Naive thymus-derived CD8-positive, alpha-beta T cell (primary cell): ENCODE measurements at places on chromosomes 11 and 22.

DNA sequence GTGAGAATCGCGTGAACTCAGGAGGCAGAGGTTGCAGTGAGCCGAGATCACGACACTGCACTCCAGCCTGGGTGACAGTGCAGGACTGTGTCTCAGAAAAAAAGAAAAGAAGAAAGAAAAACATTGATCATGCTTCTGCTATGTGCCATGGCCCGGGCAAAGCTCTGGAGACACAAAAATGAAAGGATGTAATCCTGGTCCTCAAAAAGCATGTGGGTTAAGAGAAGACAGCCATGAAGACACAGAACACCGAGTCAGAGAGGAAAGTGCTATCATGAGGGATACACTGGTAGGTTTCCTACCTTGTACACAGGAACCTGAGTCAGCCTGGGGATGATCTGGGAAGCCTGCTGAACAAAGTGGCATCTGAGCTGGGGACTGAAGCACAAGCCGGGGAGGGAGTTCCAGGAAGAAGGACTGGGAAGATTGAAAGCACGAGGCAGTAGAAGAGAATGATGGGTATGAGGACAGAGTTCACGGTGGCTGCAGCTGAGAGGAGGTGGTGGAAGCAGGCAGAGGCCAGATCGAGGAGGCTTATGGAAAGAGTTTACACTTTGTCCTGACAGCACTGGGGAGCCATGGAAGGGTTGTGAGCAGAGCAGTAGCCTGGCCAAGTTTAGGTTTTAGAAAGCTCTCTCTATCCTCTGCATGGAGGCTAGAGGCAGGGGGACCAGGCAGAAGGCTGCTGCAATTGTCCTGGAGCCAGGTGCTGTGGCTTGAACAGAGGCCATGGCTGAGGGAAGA, 9.9 kb upstream of the MAFF start:
- DNase-seq: no peak

DNA sequence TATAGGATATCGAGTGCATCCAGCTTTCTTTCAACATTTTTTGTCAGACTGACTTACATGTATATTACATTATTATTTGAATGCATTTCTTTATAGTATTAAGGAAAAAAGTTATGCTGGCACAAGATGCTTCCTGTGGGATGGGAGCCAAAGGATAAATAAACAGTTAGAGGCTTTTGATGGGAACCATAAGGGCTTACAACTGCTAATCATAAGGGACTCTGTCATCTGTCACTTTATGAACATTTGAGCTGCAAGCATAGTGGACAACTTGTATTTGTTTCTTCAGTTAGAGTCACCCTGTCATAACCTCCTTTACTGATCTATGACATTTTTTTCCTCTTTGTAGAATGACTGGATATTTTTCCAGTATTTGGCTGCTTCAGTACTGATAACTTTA, 132.4 kb upstream of the CHORDC1 start:
- DNase-seq: no peak

- DNase-seq: no peak
These were observed 302.1 kb upstream of the B3GAT1 start for GRCh38 chr11:134714021-134714656.

DNA sequence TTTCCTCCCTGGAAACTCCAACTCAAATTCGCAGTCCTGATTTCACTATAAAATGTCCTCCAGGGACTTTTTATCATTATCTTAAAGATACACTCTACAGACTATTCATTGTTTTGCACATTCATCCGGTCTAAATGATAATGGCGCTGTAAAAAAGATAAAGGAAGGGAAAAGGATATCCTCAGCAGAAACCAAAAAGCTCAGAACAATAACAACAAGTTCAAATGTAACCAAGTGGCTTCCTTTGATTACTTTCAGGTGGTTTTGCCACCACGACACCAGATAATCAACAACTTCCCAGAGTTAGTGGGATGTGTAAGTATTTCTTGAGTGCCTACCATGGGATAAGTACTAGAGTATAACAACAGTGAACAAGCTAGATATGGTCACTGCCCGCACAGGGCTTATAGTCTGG, 26.3 kb downstream of the PRCP start:
- DNase-seq: no peak

GRCh38 chr11:111631024-111631665, 28.9 kb downstream of the SIK2 start:
- no peak for DNase-seq

GRCh38 chr22:24894998-24895397, 51.5 kb downstream of the LHFPL7 start:
- no peak for DNase-seq

GRCh38 chr11:94132152-94132558, 3.5 kb downstream of the PANX1 start:
- DNase-seq: no peak

DNA sequence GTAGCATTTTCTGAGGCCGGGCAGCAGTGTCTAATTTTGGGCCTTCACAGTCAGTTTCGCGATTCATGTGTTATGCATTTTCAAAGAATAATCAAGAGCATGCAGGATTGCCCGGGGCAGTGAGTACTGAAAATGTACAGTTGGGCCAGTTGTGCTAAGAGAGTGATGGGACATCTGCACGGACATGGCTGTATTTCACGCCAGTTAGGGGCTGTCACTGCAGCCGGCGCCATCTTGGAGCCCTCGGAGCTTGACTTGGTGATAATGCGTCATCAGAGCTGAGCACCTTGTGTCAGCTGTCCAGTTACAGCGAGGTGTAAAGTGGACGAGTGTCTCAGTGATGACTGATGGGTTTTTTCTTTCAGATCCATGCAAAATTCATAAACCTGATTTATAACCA, 188.9 kb downstream of the TBC1D22A start:
- DNase-seq: no peak

- DNase-seq: no peak
These were observed 102.3 kb downstream of the TP53I11 start for GRCh38 chr11:44848203-44848962.

GRCh38 chr11:68262544-68262827, 9.3 kb downstream of the C11orf24 start:
- DNase-seq: no peak

- DNase-seq: no peak
These were observed 364.9 kb downstream of the BRD1 start for GRCh38 chr22:49462795-49463194.

DNA sequence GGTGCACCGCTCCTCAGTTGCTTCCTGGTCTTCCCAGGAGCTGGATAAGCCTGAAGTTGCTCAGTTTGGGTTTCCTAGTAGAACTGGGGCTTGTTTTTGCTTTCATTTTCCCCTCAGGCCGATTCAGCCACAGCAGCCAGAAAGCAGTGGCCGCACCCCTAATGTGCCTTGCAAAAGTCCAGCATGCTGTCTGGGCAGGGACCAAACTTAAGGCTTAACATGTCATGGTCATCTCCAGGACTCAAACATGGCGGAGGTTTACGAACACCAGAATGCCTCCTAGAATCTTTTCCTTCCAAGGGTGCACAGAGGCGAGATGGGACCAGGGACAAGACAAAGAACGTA, 2.5 kb downstream of the GNG3 start:
- DNase-seq: no peak

GRCh38 chr11:123129920-123130319, 65.1 kb downstream of the CLMP start:
- no peak for DNase-seq

- no peak for DNase-seq
These were observed 9.7 kb upstream of the STK33 start for GRCh38 chr11:8603696-8604077.

- DNase-seq: no peak
These were observed 51.0 kb upstream of the SEPTIN5 start for GRCh38 chr22:19663286-19663815.

GRCh38 chr11:44831605-44832394, 105.0 kb downstream of the TSPAN18 start:
- DNase-seq: no peak

DNA sequence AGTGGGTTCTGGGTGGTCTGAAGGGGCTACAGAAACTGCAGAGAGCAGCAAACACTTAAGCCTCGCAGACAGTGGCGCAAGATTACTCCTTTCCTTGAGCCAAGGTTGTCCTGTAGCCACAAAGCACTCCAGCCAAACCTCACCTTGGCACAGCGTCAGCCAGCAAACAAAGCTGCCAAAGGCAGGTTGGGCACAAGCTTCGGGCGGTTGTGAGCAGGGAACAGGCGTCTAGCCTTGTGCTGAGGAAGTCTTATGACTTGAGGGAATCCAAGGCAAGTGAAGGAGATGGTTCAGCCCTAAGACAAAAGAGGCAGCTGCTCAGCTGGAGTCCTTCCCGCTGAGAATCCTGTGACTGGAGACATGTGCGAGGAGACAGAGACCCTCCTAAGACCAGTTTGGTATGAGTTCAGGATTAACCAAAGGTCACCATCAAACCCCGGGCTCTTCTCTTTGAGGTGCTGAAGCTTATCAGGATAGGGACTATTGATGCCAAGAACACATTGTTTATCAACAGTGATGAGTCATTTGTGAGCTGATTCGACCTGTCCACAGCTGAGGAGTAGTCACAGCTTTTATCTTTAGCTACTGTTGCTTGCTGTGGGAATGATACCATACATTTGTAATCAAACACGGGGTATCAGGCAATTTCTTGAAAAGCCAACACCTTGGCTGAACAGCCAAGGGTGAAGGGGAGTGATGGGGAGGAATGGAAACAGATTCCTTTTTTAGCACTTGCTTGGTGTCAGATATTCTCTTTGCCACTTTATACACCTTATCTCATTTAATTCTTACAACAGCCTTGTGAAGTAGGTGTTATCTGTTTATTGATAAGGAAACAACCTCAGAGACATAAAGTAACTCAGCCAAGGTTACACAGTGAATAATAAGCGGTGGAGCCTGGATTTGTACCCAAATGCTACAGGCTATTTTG, 4.6 kb downstream of the ADM start:
- DNase-seq: no peak

- DNase-seq: no peak
These were observed 1.7 kb downstream of the C2CD2L start for GRCh38 chr11:119108857-119109221.

- DNase-seq: no peak
These were observed 38.3 kb downstream of the PC start for GRCh38 chr11:66919923-66920322.

DNA sequence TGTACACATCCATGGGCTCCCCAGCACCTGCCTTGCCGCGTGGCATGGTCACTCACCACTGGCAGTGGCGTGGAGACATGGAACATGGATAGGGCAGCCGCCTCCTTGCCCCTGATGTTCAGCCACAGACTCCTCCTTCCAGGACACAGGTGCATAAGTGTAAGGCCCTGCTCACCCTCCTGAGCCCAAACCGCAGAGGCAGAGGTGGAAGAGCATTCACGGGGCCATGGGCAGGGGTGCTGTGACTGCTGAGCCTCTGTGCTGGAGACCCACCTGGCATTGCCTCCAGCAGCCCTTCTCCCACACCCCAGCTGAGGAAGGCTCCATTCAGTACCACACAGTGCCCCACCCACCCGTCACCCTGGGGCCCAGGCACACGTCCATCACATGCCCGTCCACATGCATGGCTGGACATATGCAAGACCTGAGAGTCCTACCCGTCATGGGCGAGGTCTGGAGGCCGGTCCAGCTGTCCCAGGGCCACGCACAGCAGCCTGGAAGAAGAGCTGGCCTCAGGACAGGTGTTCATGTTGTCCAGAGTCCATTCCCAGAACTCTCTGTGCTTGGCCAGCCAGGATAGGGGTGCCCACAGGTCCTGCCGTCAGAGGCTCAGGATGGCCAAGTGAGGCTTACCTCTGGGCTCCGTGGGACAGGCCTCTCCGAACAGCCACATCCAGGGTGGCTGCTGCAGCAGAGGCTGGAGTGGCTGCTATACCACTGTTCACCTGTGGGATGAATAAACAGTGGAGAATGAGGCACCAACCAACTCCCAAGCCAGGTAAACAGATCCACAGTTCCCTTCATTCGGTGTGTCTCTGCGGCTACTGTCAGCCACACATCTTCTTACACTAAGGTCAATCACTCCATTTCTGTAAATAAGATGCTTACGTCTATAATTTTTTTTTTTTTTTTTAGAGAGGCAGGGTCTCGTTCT, 1.7 kb upstream of the TUBGCP6 start:
- DNase-seq: no peak

- no peak for DNase-seq
These were observed 68.1 kb downstream of the GRIK4 start for GRCh38 chr11:120579611-120580031.

DNA sequence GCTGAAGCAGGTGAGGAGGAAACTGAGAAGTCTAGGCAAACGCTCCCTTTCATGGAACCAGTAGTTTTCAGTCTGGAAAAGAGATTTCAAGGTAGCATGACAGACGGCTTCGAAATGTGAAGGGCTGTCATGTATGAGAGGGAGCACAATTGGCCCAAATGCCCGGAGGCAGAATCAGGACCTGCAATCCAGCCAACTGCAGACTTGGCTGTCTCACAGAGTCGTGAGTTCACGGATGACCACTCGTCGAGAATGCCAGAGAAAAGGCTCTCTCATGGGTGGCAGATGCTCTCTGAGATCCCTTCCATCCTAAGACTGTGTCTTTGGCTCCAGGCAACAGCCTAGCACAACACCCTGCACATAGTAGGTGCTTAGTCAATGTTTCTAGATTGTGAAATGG, 134.8 kb downstream of the DSCAML1 start:
- no peak for DNase-seq
